ENCODE measurements at places on chromosomes 3 and 15.

DNA sequence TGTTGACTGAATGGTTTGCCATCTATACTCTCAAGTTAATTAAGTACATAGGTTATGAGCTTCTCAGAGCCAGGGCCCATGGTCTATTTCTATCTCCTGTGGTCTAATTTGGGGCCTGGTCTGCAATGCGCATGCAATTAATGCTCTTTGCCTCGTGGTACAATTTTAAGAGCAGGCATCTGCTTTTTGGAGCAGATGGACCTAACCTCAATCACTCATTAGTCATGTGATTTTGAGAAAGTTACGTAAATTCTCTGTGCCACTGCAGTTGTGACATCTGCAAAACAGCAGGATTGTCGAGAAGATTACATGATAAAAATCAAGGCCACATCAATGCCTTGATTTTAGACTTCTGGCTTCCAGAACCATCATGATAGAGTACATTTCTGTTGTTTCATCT lies 543.7 kb upstream of the ADAMTS9 start:
- H3K4me3 ChIP-seq = no peak overlapping the region
- no peaks in the 10 kb centered on the region for H3K27me3 ChIP-seq
- H3K4me1 ChIP-seq = no peaks in the 10 kb centered on the region
- no peaks in the 10 kb centered on the region for H3K36me3 ChIP-seq
- H3K27ac ChIP-seq = no peak overlapping the region

- peaks cover 19% of the 10 kb centered on the region for H3K36me3 ChIP-seq
- H3K27ac ChIP-seq = no peak overlapping the region
- no peaks in the 10 kb centered on the region for H3K4me1 ChIP-seq
- no peaks in the 10 kb centered on the region for H3K27me3 ChIP-seq
These were observed 106.2 kb downstream of the HERC1 start for GRCh38 chr15:63727542-63727941.

DNA sequence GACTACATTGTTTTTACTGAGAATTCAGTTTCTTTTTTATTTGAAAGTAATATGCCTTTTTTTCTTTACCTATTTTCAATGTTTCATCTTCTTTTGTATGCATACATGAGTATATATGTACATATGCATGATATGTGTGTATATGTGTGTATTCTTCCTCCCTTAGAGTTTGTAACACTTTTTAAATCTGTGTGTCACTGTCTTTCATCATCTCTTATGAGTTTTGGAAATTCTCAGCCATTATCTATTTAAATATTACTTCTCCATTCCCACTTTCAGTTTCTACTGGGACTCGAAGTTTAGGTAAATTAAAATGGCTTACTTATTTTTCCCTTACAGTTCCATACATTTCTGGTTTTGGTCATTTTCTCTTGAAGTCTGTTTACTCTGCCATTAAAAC lies 754.1 kb downstream of the GRM7 start:
- H3K27me3 ChIP-seq = no peaks in the 10 kb centered on the region
- H3K4me1 ChIP-seq = no peaks in the 10 kb centered on the region
- no peaks in the 10 kb centered on the region for H3K36me3 ChIP-seq
- no peak overlapping the region for H3K4me3 ChIP-seq

- H3K4me1 ChIP-seq = no peaks in the 10 kb centered on the region
- H3K36me3 ChIP-seq = no peaks in the 10 kb centered on the region
- no peak overlapping the region for H3K27ac ChIP-seq
- DNase-seq = no peak
These were observed 413.2 kb downstream of the NTRK3 start for GRCh38 chr15:87843312-87843711.

GRCh38 chr15:51348688-51349087 lies 7.2 kb downstream of the GLDN start:
- no peak overlapping the region for H3K27ac ChIP-seq
- H3K36me3 ChIP-seq = no peaks in the 10 kb centered on the region
- H3K27me3 ChIP-seq = no peaks in the 10 kb centered on the region
- DNase-seq = no peak
- no peak overlapping the region for H3K4me3 ChIP-seq

DNA sequence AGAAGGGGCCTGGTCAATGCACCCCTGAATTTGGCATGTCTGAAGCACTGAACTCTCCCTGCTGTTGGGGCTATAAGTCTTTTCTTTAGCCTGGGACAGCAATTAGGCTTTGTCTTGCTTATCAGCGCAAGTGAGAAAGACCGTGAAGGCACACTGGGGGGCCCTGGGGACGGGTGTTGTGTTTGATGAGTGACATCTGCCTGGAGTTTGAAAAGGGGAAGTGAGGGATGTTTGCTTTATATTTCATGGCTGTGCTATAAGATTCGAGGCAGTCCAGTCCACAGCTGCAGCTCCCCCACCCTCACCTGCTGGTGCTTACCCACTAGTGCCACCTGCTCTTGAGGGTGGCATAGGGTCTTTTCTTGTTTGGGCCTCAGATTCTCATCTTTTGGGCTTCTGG lies 44.8 kb downstream of the CEMIP start:
- H3K36me3 ChIP-seq = no peaks in the 10 kb centered on the region
- H3K27me3 ChIP-seq = no peaks in the 10 kb centered on the region
- H3K4me3 ChIP-seq = no peak overlapping the region
- DNase-seq = no peak
- H3K4me1 ChIP-seq = peaks cover 9% of the 10 kb centered on the region
- H3K27ac ChIP-seq = no peak overlapping the region

DNA sequence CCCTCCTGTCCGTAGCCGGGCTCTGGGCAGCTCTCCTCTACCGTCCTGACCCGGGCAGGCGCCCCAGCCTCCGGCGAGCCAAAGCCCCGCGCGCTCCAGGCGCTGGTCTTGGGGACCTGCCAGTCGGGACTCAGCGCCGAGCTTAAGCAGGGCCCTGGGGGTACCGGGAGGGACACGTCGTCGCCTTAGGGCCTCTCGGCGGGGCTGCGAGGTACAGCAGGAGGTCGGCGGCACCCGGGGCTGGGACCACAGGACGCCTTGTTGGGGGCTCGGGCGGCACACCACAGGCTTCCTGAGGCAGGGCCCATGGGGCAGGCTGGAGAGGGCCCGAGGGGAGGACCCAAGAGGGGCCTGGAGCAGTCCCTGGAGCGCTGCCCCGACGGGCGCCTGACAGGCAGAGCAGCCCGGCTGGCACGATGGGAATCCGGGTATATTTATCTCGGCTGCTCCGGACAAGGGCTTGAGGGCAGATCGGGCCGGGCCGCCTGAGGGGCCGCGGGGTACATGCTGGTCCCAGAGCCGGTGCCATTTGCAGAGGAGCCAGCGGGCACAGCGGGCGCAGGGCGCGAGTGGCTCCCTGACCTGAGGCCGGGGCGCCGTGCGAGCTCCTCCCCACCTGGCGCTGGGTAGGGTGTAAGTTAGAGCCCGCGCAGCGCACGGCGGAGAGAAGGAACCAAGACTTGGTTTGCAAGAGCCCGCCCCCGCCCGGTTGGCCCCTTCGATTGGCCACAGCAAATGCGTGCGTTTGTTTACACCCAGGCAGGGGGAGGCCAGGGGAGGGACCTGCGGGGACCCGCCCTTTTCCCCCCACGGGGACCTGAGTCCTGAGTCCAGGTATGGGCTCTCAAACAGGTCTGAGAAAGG lies 574 bp downstream of the SLC38A3 start:
- H3K4me1 ChIP-seq = peaks cover 14% of the 10 kb centered on the region
- no peak for DNase-seq
- peak overlapping the region; percentile 38 for H3K4me3 ChIP-seq
- no peaks in the 10 kb centered on the region for H3K36me3 ChIP-seq
- H3K27me3 ChIP-seq = peaks cover 22% of the 10 kb centered on the region

GRCh38 chr3:116441652-116442051 lies 3.6 kb downstream of the LSAMP start:
- no peaks in the 10 kb centered on the region for H3K36me3 ChIP-seq
- H3K4me3 ChIP-seq = no peak overlapping the region
- peaks cover 5% of the 10 kb centered on the region for H3K4me1 ChIP-seq
- no peak overlapping the region for H3K27ac ChIP-seq
- H3K27me3 ChIP-seq = no peaks in the 10 kb centered on the region

- H3K27ac ChIP-seq = no peak overlapping the region
- no peaks in the 10 kb centered on the region for H3K4me1 ChIP-seq
- H3K4me3 ChIP-seq = no peak overlapping the region
- DNase-seq = peak; percentile 36
- H3K27me3 ChIP-seq = no peaks in the 10 kb centered on the region
- no peaks in the 10 kb centered on the region for H3K36me3 ChIP-seq
These were observed 230.9 kb upstream of the FEZF2 start for GRCh38 chr3:62604298-62604697.

GRCh38 chr15:97459771-97460170 lies 500.7 kb upstream of the ARRDC4 start:
- H3K27ac ChIP-seq = no peak overlapping the region
- H3K4me3 ChIP-seq = no peak overlapping the region
- no peaks in the 10 kb centered on the region for H3K36me3 ChIP-seq

DNA sequence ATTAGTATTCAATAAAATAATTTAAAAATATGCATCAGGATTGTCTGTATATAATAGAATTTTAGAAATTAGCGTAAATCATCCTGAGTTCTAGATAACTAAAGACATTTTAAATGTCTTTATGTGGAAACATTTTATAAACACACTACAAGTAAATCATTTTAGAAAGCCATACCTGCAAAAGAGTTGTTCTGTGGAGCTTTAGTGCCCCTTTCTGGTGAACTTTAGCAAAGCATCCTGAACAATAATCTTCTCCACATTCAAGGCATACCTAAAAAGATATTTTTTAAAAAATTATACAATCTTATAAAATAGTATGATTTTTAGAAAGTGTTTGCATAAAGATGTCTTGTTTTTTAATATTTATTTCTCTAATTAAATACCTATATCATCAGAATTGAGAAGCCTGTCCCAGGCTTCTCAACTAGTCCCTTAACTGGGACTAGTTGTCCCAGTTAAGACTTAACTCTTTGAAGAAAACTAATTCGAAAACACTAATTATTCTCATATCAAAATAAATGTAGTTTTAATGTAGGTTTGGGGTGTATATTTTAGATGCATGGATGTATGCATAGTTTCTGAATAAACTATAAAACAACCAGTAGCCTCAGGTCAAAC lies 29.7 kb downstream of the ZBBX start:
- no peaks in the 10 kb centered on the region for H3K36me3 ChIP-seq
- H3K27ac ChIP-seq = no peak overlapping the region
- DNase-seq = peak; percentile 70
- no peak overlapping the region for H3K4me3 ChIP-seq
- no peaks in the 10 kb centered on the region for H3K4me1 ChIP-seq

GRCh38 chr3:111715911-111716523 lies 120.9 kb upstream of the ZBED2 start:
- peaks cover 2% of the 10 kb centered on the region for H3K4me1 ChIP-seq
- H3K4me3 ChIP-seq = no peak overlapping the region
- no peaks in the 10 kb centered on the region for H3K27me3 ChIP-seq
- DNase-seq = peak; percentile 77
- no peaks in the 10 kb centered on the region for H3K36me3 ChIP-seq

DNA sequence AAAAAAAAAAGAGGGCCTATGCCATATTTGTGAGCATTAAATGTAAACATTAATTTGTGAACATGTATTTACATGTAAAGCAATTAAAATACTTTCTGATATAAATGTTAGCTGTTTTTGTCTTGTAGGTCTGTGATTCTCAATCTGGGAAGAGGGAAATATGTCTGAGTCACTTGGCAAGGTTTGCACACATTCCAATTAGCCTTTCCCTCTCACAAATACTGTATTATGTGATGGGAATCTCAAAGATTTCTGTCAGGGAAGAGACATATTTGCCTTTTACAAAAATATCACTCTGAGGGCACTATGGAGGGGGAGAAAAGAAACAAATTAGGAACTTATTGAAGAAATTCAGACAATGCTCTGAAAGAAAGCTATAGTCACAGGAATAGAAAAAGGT lies 483.6 kb downstream of the GBE1 start:
- H3K27ac ChIP-seq = no peak overlapping the region
- H3K4me1 ChIP-seq = no peaks in the 10 kb centered on the region
- H3K27me3 ChIP-seq = no peaks in the 10 kb centered on the region
- no peak overlapping the region for H3K4me3 ChIP-seq
- no peak for DNase-seq
- H3K36me3 ChIP-seq = no peaks in the 10 kb centered on the region

- H3K4me1 ChIP-seq = peaks cover 7% of the 10 kb centered on the region
- no peaks in the 10 kb centered on the region for H3K36me3 ChIP-seq
- peaks cover 23% of the 10 kb centered on the region for H3K27me3 ChIP-seq
- no peak for DNase-seq
- H3K4me3 ChIP-seq = no peak overlapping the region
These were observed 4.3 kb downstream of the SLC6A20 start for GRCh38 chr3:45792036-45792435.

DNA sequence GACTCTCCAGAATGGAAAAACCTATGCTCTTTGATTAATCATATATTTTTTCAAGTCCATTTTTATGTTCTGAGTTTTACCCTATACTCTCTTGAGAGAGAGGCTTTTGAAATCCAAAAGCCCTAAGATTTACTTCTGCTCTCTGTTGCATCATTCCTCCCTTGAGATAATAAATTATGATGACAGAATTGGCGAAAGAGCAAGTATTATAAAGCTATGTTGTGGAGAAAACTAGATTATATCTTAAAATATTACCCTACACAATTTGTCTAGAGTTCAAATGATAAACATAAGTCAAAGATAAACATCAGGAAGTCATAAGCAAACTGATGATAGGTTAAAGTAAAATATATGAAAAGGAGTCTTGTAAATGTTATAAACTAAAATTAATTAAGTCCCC lies 293.4 kb upstream of the MME start:
- H3K27ac ChIP-seq = no peak overlapping the region
- DNase-seq = no peak
- H3K27me3 ChIP-seq = no peaks in the 10 kb centered on the region
- H3K36me3 ChIP-seq = no peaks in the 10 kb centered on the region
- no peaks in the 10 kb centered on the region for H3K4me1 ChIP-seq
- H3K4me3 ChIP-seq = no peak overlapping the region

- peaks cover 9% of the 10 kb centered on the region for H3K36me3 ChIP-seq
- DNase-seq = peak; percentile 99
- no peaks in the 10 kb centered on the region for H3K27me3 ChIP-seq
- peaks cover 6% of the 10 kb centered on the region for H3K4me1 ChIP-seq
These were observed 11.0 kb downstream of the STARD5 start for GRCh38 chr15:81312790-81313543.

DNA sequence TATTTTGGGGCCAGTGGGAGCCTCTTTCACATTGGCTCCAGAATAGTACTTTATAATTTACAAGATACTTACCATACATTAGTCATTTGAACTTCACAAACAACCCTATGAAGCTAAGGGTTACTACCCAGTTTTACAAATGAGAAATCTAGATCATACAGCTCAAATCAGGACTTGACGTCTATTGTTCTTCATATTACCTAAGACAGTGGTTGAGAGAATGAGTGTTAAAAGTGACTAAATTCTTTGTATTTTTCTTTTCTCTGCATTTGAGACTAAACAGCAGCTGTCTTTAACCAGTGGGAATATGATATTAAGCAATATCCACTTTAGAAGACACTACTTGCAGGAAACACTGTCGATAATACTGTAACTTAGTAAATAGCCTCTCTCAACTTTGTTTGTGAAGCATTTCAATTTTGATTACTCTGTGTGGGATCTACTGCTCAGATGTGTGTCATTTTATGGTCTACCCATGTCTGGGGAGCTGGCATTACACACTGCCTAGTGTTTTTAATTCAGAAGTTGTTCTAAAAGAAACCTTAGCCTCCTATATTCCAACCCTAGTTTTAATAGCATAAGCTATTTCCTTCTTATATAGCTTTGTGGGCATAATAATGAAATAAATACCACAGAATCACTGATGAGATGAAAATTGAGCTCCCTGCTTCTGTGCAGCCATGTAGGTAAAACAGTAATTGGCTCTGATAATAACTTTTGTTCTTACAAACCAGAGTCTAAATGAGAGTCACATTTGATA lies 45.9 kb downstream of the IQCH start:
- DNase-seq = no peak
- no peak overlapping the region for H3K4me3 ChIP-seq
- no peaks in the 10 kb centered on the region for H3K27me3 ChIP-seq
- no peak overlapping the region for H3K27ac ChIP-seq
- H3K36me3 ChIP-seq = no peaks in the 10 kb centered on the region
